DMS53 (cell line): ENCODE measurements at places on chromosomes 16 and 17.

DNA sequence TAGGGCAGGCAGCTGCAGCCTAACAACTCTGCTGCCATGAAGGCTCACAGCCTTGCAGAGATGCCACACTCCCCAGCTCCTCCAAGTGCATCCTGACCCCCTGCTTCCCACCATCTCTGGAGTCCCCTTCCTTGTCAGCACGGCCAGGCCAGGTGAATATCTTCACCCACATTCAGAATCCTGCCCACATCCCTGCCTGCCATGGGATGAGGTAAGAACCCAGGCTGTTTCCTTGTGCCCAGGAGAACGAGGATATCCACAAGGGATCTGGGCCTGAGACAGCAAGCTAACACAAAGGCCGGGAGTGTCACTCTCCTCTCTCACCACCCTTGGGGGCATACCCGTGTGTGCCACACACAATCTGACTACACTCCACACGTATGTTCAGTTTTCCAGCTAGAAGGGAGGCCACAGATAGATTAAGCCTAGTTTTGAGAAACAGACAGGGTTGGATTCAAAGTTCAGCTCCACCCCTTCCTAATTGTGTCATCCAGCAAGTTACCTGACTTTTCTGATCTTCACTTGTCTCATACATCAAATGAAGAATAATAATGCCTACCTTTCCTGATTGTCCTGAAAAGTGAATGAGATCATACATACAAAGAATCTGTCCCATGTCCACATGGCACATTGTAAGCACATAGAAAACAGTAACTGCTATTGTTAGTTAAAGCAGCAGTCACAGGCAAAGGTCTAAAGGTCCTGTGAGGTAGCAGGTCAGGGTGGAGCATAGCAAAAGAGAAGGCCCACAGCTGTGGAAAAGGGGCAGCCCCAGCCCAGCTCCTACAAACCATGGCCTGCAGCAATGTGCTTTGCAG is 17.4 kb upstream of the SUPT4H1 start:
- DNase-seq = no peak

- peak; percentile 99 for DNase-seq
Observed at GRCh38 chr17:80694992-80695912, 150.6 kb downstream of the RPTOR start.

GRCh38 chr17:72587156-72587555 is 466.3 kb downstream of the SOX9 start:
- DNase-seq = peak; percentile 57

GRCh38 chr16:3242709-3243108 is 7.8 kb upstream of the ZNF200 start:
- no peak for DNase-seq

DNA sequence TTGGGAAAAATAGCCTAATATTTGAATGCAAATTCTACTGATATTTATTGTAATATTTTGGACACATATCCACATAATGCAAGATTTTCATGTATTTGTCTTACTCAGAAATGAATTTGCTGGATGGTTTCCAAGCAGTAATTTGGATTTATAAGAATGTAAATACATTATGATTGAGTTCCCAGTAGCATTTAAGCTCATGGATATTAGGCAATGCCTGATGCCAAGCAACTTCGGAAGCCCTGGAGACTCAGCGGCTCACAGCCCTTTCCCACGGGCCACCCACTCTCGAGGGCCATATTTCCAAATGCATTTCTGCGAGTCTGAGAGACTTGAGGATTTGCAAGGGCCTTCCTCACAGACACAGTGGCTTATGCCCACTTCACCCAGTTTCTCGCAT is 62.1 kb upstream of the MYOCD start:
- no peak for DNase-seq

DNA sequence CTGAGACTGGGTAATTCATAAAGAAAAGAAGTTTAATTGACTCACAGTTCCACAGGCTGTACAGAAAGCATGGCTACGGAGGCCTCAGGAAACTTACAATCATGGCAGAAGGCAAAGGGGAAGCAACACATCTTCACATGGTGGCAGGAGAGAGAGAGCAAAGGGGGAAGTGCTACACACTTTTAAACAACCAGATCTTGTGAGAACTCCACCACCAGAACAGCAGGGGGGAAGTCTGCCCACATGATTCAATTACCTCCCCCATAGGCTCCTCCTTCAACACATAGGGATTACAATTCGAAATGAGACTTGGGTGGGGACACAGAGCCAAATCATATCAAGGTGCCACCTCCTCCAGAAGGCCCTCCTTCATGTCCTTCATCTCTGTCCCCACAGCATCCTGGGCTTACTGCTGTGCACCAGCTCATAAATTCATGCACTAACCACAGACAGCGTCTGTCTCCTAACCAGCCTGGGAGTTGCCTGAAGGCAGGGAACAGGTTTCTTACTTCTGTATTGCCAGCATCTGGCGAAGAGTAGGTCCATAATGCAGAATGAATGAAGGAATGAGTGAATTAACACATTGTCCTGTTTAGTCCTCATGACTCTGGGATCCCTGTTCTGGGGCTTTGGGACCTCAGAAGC is 74.4 kb downstream of the WSB1 start:
- no peak for DNase-seq

- no peak for DNase-seq
Observed at GRCh38 chr16:64865069-64865696, 256.7 kb downstream of the CDH11 start.

GRCh38 chr17:78349891-78350642 is 9.8 kb downstream of the SOCS3 start:
- DNase-seq = peak; percentile 37

- peak; percentile 10 for DNase-seq
Observed at GRCh38 chr16:31386157-31386984, 6.8 kb upstream of the ITGAD start.

DNA sequence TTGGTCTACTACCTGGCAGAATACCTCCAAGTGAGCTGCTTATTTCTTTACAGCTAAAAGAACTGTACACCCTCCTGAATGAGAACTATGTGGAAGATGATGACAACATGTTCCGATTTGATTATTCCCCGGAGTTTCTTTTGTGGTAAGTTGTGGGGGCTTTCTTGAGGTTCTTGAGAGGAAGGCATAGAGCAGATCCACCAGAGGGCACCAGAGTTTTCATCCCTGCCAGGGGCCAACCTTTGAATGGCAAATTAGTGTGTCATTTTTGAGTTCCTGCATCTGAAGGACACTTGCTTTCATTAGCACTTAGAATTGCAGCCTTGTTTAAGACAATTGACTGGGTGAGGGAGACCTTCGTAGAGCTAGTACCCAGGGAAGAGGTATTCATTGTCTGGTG is 35.0 kb downstream of the NMT1 start:
- peak; percentile 62 for DNase-seq

GRCh38 chr16:31357324-31358109 is 2.5 kb downstream of the ITGAX start:
- no peak for DNase-seq

GRCh38 chr16:66457888-66458287 is 30.8 kb downstream of the BEAN1 start:
- no peak for DNase-seq

- DNase-seq = peak; percentile 99
Observed at GRCh38 chr16:80027007-80027965, 426.7 kb upstream of the MAF start.

DNA sequence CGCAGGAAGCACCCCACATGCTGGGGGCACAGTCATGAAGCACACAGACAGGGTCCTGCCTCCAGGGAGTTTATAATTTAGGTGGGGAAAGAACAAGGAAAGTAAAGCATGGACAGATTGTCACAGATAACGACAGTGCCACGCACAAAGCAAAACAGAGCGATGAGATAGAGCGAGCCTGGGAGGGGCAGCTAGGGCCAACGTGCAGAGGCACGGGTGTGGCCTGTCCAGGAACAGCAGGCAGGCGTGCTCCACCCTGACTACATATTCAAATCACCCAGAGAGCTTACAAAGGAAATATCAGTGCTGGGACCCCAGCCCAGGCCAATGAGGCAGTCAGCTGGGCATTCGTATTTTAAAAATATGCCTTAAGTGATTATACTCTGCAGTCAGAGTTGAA is 16.8 kb downstream of the LGALS9 start:
- DNase-seq = no peak

DNA sequence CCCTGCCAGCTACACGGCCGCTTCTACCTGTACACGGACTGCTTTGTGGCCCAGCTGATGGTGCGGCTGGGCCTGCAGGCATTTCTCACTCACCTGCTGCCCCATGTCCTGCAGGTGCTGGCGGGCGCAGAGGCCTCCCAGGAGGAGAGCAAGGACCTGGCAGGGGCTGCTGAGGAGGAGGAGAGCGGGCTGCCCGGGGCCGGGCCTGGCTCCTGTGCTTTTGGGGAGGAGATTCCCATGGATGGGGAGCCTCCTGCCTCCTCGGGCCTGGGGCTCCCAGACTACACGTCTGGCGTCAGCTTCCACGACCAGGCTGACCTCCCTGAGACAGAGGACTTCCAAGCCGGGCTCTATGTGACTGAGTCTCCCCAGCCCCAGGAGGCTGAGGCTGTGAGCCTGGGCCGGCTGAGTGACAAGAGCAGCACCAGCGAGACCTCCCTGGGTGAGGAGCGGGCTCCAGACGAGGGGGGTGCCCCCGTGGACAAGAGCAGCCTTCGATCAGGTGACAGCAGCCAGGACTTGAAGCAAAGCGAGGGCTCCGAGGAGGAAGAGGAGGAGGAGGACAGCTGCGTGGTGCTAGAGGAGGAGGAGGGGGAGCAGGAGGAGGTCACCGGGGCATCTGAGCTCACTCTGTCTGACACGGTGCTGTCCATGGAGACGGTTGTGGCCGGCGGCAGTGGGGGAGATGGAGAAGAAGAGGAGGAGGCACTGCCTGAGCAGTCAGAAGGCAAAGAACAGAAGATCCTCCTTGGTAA is 3.5 kb downstream of the WDR81 start:
- no peak for DNase-seq

GRCh38 chr17:48625495-48626244 is 488 bp downstream of the HOXB9 start:
- peak; percentile 57 for DNase-seq

- no peak for DNase-seq
Observed at GRCh38 chr16:6751191-6751590, 581.5 kb upstream of the RBFOX1 start.

GRCh38 chr17:43547189-43547550 is 1.0 kb upstream of the ETV4 start:
- no peak for DNase-seq

DNA sequence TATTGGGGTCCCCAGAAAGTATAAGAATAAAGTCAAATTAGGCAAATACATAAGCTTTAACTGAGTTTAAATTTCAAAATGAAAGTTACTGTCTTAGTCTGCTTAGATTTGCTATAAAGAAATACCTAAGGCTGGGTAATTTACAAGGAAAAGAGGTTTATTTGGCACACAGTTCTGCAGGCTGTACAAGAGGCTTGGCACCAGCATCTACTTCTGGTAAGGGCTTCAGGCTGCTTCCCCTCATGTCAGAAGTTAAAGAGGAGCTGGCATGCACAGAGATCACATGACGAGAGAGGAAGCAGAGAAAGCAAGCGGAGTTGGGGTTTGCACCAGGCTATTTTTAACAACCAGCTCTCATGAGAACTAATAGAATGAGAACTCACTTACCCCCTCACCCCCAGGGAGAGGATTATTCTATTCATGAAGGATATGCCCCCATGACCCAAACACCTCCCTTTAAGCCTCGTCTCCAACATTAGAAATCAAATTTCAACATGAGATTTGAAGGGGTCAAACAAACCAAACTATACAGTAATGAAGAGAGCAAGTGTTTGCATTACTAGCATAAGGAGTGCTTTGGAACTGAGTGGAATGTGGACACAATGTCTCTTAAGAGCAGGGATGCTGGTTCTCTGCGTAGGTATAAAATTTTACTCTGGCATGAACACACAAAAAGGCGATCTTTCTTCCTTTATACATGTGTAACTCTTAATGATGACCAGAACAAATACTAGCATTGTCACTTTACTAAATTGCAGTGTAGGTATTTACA is 292.8 kb upstream of the PMFBP1 start:
- DNase-seq = no peak

- DNase-seq = peak; percentile 27
Observed at GRCh38 chr17:76544546-76545365, 4.9 kb downstream of the PRCD start.

DNA sequence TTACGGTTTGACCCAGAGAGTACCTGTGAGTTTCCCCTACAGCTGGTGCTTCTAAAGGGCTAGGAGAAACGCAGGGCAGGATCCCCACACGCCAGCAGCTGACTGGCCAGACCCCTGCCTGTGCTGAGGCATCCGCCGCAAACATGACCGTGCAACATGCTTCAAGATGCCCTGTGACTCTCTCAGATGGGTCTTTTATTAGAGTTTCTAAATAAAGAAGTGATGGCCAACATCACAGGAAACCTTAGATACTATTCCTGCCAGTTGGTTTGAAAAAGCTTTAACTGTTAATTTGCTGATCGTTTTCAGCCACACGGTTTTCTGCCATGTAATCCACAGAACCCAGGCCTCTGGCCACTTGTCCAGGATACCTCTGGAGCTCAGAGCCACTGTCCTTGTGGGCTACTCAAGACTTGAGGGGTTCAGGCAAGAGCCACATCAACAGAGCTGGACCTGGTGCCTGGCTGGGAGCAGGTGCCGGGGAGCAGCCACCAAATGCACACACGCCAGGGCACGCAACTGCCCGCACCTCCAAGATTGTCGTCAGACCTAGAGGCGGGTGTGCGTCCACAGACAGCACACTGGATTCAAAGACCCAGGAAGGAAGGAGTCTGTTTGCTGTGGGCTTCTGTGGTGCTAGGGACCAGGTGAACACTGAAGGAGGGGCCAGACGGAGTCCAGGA is 118.4 kb downstream of the ZNF778 start:
- no peak for DNase-seq

GRCh38 chr17:42521666-42522262 is 14.3 kb upstream of the NAGLU start:
- DNase-seq = no peak

- no peak for DNase-seq
Observed at GRCh38 chr17:21242026-21242697, 11.0 kb downstream of the NATD1 start.

DNA sequence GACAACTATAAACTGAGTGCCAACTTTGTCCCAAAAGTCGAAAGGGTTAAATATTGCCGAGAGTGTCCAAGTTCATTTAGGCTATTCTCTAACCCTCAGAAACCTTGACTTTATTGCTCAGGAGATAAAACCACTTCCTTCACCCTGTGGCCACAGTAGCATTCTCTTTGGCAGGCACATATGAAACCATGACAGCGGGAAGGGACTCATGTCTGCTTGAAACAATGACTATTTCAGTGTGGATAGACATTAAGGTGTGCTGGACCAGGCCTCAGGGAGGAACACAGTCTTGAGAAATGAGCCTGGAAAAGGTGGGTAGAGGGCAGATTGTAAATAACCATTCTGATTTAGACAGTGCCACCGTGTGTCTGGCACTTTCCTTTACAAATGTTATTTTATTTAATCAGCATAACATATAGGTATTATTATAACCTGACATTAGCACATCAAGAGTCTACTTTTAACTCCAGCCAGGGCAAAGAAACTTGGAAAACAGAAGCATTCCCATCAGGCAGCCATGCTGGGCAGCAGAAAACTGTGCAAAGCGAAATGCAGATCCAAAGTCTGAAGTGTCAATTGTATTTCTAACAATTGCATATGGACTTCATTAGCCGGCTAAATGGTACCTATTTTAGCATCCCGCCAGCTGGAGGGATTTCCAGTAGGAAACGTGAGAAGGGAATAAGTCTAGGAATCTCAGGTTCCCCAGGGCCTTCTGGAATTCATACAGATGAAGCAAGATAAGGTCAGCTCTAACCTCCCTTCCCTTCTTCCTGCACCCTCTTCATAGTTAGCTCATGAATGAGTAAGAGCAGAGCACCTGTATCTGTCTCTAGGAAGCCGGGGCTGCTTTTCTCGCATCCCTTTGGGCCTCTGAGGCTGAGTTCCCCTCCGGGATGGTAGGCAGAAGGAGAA is 212.8 kb upstream of the ELAC2 start:
- peak; percentile 2 for DNase-seq

GRCh38 chr17:64687961-64688360 is 25.9 kb upstream of the SMURF2 start:
- DNase-seq = no peak

- DNase-seq = peak; percentile 65
Observed at GRCh38 chr16:4847774-4848587, 700 bp downstream of the UBN1 start.
